ENCODE measurements at places on chromosomes 5 and 9.
A peak's percentile ranks its signal among the peaks of the same experiment; 100 is the strongest.

DNA sequence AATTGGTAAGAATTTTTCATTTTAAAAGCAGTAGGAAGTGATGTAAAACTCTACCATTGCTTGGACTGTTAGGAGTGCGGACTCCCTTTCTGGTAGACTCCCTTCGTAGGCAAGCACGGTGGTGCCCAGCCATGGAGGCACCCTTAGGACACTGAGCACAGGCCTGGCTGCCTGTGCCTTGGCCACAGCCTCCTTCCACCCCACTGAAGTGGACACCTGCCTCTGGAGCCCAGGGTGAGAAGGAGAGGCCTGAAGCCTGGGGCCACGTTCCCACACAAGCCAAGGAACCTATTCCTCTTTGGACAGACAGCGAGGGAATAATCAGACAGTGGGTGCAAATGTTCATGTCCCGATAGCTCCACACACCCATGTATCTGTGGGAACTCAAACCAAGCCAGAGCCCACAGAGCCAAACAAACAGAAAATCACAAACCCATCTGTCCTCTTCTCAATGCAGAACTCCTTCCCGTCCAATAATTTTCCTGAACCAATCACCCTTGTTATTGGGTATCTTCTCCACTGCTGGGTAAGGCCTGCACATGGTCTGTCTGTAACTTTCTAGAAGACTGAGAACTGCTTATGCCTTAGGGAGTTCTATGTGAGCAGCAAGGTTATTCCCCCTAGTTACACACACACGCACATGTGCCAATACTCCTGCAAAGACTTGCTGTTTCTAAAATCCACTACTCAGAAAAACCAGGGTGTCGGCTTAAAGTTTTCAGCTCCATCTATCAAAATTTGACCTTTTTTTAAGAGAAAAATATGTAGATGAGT, 45.2 kb downstream of the UBE2QL1 start:
- DNase-seq, result no peak

GRCh38 chr5:115718927-115719326, 93.1 kb upstream of the TMED7 start:
- DNase-seq, result peak; percentile 34

DNA sequence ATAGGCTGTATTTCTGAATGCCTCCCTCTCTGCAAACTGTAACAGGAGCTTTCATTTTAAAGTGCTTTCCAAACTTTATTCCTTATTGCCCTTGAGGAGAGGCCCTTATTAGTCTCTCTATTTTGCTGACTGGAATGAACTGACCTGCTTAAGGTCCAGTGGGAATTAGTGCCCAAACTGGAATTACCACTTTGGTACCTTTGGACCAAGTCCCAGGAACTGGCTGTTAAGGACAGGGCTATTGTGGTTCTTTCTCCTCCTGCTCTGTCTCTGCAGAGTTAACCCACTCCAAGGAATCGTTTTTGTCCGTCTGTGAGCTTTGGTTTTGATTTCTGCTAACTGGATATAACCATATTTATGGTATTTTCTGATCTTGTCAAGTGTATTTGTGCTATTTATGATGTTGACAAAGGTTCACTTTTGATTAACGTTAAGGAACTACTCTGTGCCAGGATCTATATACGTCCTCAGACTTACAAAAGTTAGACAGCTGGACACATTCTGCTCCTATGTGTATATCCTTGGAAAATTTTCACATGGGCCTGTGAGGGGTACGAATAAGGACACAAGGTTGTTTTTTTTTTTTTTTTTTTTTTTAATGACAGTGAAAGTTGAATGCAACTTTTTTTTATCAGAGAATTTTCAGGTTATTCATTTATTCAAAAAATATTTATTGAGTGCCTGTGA, 189.1 kb upstream of the ANKRD55 start:
- DNase-seq, result peak; percentile 49

DNA sequence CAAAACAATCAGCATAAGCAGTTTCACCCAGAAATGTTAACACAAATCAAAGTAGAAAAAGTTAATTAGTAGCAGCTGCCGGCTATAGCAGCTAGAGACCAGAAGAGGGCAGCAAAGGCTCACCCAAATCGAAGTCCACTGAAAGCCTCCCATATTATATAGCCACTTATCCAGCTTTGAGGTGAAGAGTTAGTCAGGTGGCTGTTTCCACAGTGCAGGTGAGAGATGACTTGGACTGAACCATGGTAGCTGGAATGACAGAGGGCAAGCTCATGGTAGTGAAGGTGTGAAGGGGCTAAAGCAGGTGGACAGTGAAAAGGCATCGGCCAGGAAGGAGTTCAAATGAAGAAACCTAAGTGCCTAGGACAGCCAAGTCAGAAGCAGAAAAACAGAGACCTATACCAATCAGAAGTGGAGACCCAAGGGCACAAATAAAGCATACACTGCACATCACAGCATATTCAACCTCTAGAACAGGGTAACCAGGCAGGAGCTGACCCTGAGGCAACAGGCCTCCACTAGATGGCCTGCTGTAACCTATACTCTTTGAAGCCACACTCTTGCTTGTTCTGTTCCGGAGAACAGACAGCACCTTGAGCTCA, 7.2 kb upstream of the RNF38 start:
- peak; percentile 65 for DNase-seq

GRCh38 chr9:127763918-127764384, 14.5 kb downstream of the SH2D3C start:
- DNase-seq, result no peak

GRCh38 chr5:54470677-54471076, 15.2 kb downstream of the HSPB3 start:
- no peak for DNase-seq

GRCh38 chr5:144195448-144195847, 24.8 kb downstream of the KCTD16 start:
- no peak for DNase-seq

- no peak for DNase-seq
Measured at GRCh38 chr5:161190086-161190485, 338.1 kb upstream of the ATP10B start.

- DNase-seq, result no peak
Measured at GRCh38 chr5:126309860-126310259, 113.3 kb upstream of the GRAMD2B start.

GRCh38 chr9:96617439-96618185, 2.0 kb downstream of the CDC14B start:
- no peak for DNase-seq

- DNase-seq, result no peak
Measured at GRCh38 chr5:66074901-66075300, 69.2 kb upstream of the SREK1 start.

GRCh38 chr9:121299467-121300282, 31.7 kb downstream of the GSN start:
- no peak for DNase-seq
